ENCODE measurements at places on chromosomes 7 and 10.

GRCh38 chr7:102897856-102898531, 14.8 kb upstream of the LRRC17 start:
- no peak for DNase-seq

DNA sequence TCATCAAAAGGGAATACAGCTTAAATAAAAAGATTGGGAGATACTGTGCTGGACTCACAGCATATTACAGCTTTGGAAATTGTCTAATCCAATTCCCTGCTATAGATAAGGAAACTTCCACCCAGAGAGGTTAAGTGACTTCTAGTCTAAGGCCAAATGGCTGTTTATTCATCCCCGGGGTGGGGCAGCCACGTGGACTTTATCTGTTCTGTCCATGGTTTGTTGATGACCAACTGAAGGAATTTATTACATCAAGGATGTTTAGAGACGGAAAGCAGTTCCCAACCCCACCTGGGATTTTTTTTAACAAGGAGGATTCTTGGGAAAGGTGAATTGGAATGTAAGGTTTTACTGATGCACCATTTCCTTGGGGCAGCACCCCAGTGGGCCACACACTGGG, 88.6 kb downstream of the ATXN7L1 start:
- DNase-seq: no peak

DNA sequence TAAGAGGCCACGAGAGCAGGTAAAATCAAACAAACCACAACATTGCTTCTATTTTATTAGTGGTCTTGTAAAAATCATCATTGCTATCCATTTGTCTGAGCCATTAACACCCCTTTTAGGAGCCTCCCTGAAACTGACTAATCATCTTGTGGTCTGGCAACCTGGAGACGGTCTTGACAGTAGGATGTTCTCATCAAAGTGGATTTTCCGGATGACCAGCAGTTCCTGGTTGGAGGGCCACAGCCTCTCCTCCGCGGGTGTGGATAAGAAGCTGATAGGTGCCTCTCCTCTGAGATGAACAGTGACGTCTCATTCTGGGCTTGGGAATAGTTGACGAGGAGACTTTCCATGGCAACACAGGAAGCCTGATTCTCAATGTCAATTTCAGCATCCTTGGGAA, 490.7 kb downstream of the TYW1 start:
- no peak for DNase-seq

GRCh38 chr7:136342251-136342650, 365.1 kb upstream of the MTPN start:
- no peak for DNase-seq

GRCh38 chr7:69739931-69740431, 141.7 kb downstream of the AUTS2 start:
- DNase-seq: no peak

DNA sequence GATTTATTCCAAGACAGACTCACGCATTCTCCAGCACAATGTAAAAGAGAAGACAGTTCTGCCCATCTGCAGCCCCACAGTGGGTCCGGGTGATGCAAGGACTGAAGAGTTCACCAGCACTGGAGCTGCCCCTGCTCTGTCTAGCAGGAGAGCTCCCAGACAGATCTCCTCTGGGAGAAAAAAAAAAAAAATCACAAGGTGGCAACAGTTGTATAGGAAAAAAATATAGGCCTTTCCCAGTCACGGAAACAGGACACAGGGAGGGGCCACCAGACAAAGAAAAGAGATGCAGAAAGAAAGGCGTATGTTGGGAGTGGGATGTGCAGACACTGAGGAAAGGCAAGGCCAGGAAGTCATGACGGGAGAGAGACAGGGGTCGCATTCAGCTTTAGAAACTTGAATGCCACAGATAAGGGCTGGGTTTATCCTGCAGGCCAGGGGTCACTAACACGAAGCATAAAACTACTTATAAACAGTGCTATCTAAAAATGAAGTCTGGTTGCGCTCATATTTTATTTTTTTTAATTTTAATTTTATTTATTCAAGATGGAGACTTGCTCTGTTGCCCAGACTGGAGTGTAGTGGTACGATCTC, 54.1 kb downstream of the FAM171A1 start:
- DNase-seq: no peak

DNA sequence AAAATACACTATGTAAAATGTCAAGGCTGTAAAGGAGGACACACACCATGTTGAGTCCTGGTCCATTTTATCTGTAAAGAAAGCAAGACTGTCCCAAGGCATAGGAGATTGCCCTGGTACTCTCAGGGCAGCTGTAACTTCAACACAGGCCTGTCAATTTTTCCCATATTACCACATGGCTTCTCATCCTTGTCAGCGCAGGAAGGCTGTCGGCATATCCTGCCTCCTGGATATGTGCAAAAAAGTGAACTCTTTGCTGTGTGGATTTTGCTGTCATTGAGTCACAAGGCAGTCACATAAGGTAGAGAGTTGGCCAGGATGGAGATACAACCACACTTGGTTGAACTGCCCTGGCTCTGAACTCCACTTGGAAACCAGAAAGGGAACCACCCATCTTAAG, 8.7 kb downstream of the DUSP5 start:
- DNase-seq: no peak

GRCh38 chr10:100522945-100523344, 3.3 kb upstream of the SEC31B start:
- no peak for DNase-seq

DNA sequence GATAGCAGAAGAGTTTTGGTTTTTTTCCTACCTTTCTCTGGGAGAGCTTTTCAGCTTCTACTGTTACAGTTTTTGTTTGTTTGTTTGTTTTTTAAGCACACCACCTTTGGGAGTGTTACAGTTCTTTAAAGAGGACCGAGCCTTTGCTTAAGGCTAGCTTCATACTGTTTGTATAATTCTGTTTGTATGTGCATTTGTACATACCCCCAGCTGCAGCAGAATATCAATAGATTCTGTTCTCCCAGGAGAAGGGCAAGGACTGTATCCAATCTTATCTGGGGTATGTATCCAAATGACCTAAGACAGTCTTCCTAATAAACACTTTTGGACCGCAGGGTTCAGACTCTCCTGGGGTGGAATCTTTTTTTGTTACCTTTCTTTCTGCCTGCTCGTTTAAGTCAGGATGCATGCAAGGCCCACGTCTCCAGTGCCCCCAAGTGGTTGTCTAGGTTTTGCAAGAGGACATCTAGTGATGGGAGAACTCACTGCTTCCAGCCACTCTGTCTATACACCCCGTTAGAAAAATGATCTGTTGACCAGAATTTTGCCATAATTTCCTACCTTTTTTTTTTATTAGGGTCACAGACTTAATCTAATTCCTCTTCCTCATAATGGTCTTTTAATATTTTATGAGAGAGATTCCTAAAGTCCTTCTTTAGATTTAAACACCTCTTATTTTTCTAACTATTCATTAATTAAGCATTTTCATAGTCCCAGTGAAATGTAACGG, 23.9 kb downstream of the NRF1 start:
- DNase-seq: peak; percentile 87

DNA sequence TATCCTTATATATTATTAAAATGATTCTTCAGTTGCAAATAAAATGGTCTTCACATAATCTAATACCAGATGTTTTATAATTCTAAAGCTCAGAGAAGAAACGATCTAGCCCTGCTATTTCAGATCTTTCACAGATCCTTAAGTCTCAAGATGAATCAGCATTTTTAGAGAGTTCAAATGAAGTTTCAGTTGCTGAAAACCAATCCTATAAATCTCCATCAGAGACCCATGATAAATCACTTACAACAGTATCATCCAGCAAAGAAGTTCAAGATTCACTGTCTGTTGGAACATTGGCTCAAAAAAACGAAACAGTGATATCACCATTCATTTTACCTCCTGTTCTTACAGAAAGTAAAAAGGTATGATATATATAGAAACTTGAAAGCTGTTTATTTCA, 137.0 kb downstream of the CCDC7 start:
- DNase-seq: no peak

DNA sequence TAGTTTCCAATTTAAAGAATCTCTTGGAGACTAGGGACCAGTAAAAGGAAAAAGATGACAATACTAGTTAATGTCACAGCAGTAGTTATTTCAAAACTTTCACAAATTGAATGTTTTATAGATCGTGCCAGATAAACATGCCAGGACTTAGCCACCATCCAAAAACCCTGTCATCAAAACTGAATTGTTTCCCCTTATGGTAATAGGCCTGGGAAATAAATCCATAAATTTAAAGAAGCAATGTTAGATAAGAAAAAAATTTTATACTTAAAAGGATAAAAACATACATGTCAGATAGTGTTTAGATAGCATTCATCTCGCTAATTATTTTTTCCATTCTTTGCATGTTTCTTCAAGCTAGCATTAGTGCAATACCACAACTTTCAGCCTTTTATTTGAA, 71.2 kb downstream of the SUGCT start:
- no peak for DNase-seq

DNA sequence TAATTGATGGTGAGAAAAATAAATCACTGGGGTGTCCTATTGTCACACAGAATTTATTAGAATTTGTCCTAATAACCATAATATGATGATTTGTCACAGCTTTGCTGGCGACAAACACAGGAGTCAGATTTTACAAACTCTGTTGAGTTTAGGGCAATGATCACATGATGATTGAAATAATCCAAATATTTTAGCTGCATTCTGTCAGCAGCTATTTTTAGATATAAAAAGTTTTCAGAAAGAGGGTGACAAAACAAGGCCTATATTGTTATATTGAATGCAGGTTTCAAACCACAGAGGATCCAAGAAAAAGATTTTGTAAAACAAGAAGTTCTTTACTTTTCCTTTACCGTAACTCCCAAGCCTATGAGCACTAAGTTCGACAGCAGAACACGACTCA, 178.8 kb downstream of the ADAM12 start:
- no peak for DNase-seq

GRCh38 chr7:9488555-9488954, 1055.1 kb downstream of the NXPH1 start:
- DNase-seq: no peak

DNA sequence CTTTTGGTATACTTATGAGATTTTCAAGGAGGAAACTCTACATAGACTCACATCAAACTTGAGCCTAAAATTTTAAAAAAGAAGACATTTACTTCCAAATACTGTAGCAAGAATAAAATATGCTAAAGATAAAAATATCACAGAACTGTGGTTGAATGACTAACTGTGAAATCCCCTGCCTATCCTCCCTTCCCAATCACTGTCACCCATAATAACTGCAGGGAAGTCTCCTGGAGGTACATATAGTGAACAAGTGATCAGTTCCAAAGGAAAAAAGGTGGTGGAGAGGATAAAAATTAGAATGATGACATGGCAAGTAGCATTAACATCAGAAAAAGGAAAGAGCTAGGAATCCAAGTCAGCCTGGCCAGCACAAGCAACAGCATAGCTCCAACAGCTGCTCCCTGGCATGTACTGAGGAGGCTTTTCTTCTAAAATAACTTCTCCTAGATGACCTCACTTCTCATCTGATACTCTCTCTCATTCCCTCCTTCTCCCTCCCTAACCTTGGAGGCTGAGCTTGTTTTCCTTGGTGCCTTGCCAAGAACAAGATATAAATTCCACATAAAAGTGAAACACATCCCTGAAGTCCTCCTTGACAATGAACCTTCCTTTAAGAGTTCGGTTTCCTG, 124.0 kb downstream of the IQUB start:
- DNase-seq: no peak

DNA sequence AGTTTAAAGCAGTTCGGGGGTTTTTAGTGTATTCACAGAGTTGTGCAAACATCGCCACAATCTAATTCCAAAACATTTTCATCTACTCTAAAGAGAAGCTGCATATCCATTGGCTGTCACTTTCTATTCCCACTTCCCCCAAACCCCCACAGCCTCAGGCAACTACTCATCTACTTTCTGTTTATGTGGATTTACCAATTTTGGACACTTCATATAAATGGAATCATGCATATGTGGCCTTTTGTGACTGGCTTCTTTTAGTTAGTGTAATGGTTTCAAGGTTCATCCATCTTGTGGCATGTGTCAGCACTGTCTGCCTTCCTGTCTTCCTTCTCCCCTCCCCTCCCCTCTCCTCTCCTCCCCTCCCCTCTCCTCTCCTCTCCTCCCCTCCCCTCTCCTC, 78.5 kb upstream of the FZD1 start:
- DNase-seq: no peak

DNA sequence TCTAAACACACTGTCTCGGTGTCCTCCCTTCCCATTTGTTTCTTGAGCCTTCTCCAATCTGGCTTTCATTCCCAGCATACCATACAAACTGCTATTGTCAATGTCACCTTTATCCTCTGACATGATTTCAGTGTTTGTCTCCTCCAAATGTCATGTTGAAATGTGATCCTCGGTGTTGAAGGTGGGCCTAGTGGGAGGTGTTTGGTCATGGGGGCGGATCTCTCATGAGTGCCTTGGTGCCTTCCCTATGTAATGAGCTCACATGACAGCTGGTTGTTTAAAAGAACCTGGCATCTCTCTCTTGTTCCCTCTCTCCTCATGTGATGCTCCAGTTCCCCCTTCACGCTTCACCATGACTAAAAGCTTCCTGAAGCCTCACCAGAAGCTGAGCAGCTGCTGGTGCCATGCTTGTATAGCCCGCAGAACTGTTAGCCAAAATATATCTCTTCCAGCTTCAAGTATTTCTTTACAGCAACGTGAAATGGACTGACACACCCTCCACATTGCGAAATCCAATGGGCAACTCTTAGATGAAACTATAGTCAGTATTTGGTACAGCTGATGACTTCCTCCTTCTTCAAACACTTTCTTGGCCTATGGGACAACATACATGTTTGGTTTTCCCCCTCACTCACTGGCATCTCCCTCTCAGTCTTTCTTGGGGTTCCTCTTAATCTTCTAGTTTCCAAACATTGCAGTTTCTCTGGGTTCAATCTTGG, 27.8 kb downstream of the RNLS start:
- DNase-seq: no peak

- DNase-seq: no peak
Observed at GRCh38 chr7:2663121-2663886, 24.7 kb upstream of the AMZ1 start.

DNA sequence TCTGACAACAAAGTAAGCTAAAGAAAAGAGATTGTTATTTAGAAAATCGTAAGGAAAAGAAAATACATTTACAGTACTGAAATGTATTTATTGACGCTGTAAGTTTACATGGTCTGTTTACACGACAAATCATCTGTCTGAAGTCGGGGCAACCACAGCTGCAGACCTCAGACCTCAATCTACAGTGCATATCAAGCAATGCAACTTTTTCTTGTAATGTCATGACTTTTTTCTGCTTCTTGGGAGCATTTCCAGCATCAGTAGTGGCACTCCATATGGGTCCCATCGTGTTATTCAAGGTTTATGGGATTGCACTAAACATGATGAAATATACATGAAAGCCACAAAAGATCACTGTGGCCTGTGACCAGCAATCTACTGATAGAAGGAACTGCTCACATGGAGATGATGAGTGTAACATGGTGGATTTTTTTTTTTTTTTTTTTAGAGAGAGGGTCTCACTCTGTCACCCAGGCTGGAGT, 77.1 kb downstream of the MTPN start:
- DNase-seq: no peak

Data from activated CD8-positive, alpha-beta T cell treated with anti-CD3 and anti-CD28 coated beads for 36 hours (primary cell).